Activated CD4-positive, alpha-beta T cell treated with anti-CD3 and anti-CD28 coated beads for 48 hours (primary cell): ENCODE measurements at places on chromosomes 7 and 10.

DNA sequence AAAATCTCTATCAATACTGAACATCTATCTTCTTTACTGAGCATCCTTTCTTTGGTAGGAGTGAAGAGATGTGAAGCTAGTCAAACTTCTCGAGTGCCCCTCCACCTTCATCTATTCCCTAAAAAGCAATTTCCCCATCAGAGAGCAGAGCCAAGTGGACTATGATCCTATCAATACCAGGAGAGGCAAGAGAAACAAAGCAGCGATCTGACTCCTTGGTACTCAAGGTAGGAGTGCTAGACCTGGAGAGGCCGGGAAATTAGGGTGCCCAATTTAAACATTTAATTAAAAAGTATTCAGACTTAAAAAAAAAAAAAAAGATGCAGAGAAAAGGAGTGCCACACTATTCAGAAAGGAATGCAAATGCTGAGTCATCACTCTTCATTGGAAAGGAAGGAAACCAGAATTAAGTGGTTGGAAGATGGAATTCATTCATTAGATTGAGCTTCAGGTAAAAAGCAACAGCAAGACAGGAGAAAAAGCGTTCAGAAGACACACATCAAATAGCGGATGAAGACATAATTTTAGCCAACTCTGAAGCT, 1.6 kb downstream of the TIAL1 start:
- DNase-seq = no peak

- DNase-seq = no peak
These were observed 299.2 kb upstream of the LRGUK start for GRCh38 chr7:133827707-133828623.

DNA sequence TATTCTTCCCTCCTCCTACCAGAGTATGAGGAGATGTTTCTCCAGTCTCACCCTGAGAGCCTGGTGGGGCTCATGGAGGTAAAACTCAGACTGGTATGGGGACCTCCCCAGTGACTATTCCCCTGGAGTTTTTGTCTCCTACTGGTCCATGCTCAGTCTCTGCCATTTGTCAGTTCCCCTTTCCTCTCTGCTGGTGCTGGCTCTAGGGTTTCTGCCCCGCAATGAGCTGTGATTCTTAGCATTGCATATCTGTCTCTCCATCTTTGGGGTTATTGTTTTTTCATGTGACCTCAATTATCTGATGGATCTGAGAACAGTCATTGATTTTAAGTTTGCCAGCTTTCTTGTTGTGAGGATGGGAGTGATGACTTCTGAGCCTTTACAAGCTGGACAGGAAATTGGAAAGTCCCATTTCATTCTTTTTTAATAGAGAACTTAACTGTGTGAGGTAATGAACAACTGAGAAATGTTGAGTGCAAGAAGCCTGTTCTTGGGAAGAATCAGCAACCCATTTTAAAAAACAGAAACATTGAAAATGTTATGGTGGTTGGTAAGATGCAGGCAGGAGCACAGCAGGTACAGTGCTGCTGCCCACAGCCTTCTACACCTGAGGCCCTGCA, 26.9 kb downstream of the NACAD start:
- DNase-seq = no peak

DNA sequence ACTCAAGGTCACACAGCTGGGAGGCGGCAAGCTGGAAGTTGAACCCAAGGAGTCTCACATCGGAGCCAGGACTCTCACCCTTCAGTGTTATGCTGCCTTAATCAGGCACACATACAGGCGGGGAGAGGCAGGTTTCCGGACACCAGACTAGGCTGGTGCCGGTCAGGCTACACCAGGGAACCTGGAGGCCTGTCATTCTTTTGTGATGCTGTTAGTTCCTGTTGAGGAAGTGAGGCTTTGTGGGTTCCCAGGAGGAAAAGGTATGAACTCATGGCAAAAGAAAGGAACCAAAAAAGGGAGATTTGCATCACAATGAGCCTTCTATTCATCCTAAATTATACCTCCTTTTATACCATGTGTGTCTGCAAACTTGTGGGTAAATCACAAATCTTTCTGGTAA, 103.8 kb downstream of the TCF7L2 start:
- DNase-seq = no peak

GRCh38 chr7:17994079-17994850, 33.4 kb downstream of the PRPS1L1 start:
- DNase-seq = peak; percentile 14

DNA sequence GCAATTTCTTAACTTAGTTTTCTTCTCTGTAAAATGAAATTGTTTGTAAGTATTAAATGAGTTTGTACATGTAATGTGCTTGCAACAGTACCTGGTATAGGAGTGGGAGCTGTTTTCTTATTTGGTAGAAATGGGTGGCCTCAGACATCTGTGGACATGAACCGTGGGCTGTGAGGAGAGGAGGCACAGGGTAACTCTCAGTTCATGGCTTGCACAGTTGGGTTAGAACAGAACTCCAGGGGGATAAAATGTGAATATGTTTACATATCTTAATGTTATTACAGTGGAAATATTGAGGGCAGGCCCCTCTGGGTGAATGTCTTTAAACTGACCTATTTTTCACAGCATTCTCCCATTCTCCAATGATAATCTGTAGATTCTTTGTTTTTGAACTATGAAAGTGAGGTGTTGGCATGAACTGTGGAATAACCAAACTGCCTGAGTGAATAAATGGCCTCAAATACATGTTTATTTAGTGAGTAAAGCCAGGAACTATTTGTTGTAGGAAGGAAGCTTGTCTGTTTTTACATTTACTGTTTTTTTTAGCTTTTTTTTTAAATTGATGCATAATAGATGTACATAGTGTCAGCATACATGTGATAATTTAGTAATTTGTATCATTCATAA, 2.6 kb downstream of the ABCA13 start:
- no peak for DNase-seq

DNA sequence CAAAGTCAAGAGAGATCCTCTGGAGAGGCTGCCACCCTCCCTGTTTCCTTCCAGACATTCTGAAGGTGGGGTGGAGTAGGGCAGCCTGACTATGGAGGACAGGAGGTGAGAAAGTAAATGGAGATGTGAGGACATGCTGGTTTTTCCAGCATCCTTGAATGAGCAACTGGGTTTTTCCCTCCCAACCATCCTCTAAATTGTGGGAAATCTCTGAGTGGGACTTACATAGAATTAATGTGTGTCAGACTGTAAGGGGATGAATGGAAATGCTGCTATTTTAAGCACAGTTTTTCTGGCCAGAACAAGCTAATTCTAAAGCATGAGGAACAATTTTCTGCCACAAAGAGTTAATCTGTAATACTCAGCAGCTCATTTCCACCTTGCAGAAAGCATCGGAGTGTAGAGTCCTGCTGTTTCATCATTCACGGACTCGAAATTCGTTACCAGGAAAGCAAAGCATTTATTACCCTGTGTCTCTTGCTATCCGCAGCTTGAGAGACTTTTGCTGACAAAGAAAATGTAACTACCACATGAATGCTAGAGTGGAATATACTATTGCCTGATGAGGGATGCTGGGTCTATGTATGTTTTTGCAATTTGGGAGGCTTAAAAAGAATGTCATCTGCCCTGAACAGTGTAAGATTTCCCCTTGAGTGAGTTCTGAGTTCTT, 213.0 kb downstream of the CELF2 start:
- no peak for DNase-seq

DNA sequence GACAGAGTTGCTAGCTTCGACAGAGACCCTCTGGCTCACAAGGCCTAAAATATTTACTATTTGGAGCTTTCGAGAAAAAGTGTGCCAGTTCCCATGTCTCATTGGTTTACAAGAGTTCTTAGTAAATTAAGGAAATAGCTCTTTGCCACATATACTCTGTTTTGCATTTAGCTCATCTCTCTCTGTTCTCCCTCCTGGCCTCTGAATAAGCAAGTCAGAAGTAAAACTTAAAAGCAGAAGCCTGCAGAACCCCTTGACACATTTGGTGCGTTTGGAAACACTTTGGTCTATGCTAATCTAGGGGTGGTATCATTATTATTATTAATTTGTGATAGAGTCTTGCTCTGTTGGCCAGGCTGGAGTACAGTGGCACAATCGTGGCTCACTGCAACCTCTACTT, 6.4 kb downstream of the CARD11 start:
- no peak for DNase-seq

- no peak for DNase-seq
These were observed 67.2 kb upstream of the THSD7A start for GRCh38 chr7:11899247-11899646.

DNA sequence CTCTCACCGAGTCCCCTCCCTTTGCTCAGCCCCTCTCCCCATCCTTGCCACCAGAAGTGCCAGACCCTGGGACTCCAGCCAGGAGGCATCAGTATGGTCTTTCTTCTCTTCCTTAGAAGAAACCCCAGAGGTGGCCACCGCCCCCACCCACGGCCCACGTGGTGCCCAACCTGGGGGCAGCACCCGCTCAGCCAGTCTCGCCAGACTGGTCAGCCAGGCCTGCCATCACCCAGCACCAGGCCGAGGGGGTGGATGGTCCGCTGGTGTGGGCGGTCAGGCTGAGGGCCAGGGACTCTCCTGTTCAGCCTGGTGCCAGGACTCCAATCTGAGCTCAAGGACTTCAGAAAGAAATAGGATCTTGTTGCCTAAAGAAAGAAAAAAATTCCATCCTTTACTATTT, 5.8 kb upstream of the CLDN4 start:
- DNase-seq = no peak

DNA sequence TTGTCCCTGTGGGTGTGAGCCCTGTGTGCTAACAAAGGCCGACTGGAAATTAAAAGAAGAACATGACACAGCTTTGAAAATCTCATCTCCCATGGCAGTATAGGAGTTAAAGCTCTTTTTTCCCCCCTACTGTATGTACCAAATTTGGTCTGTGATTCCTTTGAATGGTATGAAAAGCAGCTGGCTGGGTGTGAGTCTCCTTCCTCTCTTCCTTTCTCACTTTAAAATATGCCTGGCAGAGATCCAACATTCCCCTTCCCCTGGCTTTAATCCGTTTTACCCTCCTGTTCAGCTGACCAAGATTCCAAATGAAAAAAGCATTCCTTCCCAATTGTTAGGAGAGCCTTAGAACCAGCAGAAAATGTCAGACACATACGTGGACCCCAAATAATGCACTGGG, 225.0 kb upstream of the CELF2 start:
- DNase-seq = no peak
